ENCODE measurements at places on chromosomes 11 and 22. TPM values are rescaled to one million over a fixed set of nuclear protein-coding genes. Genes with fewer than 3 reads are reported as not detected.
A peak's percentile ranks its signal among the peaks of the same experiment; 100 is the strongest.

DNA sequence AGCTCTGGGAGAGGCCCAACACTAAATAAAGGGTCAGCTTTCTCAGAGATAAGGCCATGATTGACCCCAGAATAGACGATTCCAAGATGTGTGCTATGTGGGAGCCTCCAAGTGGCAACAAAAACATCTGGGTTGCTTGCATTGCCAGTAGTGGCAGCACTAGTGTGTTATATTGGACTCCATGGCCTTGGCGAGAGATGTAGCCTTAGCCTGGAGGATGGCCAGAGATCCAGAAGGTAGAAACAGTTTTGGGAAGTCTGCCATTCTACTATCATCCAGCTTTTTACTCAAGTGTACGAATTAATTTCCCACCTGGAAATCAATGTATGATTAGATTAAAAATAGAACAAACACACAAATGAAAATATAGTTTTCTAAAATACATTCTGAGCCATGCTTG, 3.0 kb downstream of the OR8D4 start:
- DNase-seq, result no peak

DNA sequence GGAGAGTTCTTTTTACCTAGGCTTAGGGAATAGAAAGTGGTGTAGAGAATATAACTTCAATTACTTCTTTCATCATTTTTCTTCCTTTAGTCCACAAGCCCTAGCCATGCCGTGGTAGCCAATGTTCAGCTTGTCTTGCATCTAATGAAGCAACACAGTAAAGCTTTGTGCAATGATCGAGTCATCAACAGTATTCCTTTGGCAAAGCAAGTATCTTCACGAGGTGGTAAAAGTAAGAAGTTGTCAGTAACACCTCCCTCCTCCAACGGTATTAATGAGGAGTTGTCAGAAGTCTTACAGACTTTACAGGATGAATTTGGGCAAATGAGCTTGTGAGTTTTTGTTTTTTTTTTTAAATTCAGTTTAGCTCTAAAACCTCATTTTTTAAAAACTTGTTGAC, 37.4 kb downstream of the CEP57 start:
- DNase-seq, result no peak

- DNase-seq, result no peak
Measured at GRCh38 chr11:96221244-96222070, 121.5 kb downstream of the MAML2 start.

DNA sequence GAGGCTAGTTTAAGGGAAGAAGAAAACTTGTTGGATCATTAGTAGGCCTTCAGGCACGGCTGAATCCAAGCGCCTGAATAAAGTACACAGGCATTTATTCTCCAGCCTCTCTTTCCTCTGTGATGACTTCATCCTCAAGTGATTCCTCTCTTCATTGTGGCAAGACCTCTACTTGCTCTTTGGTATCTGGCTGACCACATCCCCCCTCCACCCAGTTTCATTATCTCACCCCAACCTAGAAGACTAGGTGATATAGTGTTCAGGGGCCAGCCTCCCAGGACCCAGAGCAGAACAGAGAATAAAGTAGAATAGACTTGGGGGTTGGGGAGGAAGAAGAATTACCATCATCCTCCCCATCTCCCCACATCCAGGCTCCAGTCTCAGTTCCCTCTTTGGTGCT, 189.3 kb downstream of the MIAT start:
- no peak for DNase-seq

GRCh38 chr22:47739291-47740015, 977.0 kb downstream of the TBC1D22A start:
- DNase-seq, result no peak

Gene PTPRCAP
- 4.7 TPM for total RNA-seq

GRCh38 chr11:129864811-129865210, 30.6 kb downstream of the NFRKB start:
- DNase-seq, result no peak

- no peak for DNase-seq
Measured at GRCh38 chr11:75078233-75078632, 18.4 kb downstream of the OR2AT4 start.

Gene PYGM
- 48.6 TPM for total RNA-seq

Gene BARX2
- total RNA-seq, result not detected

DNA sequence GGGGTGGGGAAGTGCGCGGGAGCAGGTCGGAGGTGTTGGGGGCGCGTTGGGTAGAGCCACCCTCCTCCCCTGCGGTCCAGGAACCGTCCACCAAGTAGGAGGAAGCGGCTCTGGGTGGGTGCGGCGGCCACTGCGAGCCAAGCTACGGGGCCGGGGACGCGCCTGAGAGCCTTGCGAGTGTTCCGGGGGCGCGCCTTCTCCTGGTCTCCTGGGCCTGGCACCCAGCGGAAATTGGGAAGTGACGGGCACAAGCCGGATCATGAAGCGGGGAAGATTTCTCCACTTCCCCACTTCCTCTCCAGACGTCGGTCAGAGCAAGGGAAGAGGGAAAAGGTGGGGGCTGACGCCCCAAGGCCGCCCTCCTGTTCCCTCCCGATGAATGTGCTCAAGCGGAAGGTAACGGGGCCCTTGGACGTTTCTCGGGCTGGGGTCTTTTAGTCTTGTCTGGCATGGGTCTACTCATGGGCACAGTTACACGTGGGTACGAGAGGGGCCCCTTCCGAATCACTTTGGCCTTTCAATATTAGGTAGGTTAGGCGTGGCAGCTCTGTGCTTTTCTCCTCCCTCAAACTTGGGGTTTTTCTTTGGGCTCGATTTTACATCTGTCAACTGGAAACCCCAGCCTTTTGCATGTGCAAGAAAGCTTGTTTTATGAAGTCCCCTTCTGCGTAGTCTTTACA, 865 bp downstream of the RBM14 start:
- peak; percentile 82 for DNase-seq

- DNase-seq, result no peak
Measured at GRCh38 chr11:3906166-3906565, 50.7 kb downstream of the STIM1 start.

Gene OR8U1
- not detected for total RNA-seq

Gene CARD16
- 13.3 TPM for total RNA-seq

DNA sequence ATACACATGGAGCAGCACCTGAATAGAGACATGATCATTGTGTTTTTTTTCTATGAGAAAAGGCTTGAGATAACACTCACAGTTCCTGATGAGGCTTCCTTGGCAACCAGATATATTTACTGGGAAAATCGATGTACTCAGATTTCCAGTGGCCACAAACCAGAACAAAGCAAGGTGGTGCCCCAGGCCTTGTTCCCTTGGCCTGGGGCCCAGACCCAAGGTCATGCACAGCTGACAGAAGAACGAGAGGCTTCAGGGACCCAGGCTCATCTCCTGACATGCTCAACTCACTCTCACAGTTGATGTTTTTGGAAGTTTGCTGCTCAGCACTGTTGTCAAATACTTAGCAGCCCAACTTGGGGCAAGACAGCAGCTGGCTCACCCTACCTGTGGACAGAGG, 281.8 kb downstream of the NTM start:
- DNase-seq, result no peak

DNA sequence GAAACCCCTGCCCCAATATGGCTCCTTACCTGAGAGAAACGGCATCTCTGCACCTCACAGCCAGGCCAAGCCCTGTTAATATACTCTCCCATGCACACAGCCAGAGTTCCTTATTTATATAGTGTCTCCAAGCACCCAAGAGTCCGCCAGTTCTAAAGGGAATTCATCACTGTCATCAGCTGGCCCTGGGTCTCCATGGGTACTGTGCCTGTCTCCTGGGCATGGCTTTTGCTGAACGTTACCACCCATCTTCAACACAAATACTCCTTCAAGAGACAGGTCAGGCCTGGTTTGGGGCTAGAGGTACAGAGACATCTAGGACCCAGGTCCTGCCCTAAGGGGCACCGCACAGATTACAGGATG, 1.6 kb upstream of the ATG16L2 start:
- no peak for DNase-seq

DNA sequence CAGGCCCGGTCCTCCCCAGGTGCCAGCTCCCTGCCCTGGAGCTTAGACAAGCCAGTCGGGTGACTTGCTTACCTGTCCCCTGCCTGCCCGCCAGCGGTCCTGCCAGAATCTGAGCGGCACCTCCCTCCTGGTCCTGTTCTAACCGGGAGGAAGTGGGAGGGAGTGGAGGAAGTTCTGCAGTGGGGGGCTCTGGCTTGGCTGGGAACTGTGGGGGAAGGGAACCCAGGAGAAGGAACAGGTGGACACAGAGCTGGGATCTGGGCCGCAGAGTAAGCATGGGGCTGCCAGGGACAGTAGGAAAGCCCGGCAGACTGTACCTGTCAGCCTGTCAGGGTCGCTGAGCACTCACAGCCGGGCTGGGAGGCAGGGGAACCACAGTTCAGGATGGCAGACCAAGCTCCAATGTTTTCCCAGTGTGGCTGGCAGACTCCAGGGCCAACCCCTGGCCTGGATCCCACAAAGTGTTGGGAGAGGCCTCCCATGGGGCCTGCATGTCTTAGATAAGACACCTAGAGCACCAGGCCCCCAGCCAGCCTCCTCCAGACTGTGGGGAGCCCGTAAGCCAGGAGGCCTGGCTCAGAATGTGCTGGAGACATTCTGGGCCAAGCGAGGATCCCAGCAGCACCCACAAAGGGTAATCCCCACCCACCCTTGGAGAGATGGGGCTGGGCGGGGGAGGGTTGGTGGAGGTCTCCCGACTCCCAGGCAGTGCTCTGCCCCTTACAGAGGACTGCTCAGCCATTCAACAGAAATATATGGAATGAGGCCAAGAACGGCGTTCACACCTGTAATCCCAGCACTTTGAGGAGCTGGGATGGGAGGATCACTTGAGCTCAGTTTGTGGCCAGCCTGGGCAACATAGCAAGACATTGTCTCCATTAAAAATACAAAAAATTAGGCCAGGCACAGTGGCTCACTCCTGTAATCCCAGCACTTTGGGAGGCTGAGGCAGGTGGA, 2.3 kb downstream of the CYB5R3 start:
- DNase-seq, result peak; percentile 77

- no peak for DNase-seq
Measured at GRCh38 chr11:122803306-122803705, 35.0 kb upstream of the CRTAM start.

Gene SCUBE2
- 4.4 TPM for total RNA-seq

Gene PLXNB2
- 91.5 TPM for total RNA-seq

DNA sequence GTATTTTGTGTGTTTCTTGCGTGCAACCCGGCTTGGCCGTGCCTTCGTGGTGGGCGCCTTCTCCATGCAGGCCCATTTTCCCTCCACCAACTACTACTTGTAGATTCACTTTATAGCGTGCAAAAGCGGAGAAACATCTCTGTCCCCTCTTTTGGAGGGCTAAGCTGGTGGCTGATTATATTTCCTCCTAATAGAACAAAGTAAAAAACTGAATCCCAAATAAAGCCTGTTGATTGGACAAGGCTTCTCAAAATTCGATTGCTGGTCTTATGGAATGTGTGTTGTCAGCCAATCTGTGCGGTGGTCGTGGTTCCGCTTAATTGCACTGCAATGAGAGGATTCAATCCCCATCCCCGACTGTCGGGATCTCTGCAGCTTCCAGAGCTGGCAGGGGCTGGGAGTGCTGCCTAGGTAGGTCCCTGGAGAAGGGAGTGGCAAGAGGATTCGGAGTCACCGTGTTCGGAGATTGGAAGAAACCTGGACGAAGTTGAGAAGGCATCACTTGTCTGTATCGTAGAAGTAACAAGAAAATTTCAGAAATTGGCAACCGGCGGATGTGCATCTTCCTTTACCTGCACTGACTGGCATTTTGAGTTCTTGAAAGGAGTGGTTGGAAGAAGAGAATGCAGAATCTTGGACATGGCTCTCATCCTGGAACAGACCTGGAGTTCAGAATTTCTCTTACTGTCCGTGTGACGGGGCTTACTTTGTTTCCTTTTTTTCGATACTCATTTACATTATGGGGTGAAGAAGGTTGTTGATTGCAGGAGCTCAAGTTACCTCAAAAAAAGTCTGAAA, 1.1 kb downstream of the HMGXB4 start:
- DNase-seq, result no peak

DNA sequence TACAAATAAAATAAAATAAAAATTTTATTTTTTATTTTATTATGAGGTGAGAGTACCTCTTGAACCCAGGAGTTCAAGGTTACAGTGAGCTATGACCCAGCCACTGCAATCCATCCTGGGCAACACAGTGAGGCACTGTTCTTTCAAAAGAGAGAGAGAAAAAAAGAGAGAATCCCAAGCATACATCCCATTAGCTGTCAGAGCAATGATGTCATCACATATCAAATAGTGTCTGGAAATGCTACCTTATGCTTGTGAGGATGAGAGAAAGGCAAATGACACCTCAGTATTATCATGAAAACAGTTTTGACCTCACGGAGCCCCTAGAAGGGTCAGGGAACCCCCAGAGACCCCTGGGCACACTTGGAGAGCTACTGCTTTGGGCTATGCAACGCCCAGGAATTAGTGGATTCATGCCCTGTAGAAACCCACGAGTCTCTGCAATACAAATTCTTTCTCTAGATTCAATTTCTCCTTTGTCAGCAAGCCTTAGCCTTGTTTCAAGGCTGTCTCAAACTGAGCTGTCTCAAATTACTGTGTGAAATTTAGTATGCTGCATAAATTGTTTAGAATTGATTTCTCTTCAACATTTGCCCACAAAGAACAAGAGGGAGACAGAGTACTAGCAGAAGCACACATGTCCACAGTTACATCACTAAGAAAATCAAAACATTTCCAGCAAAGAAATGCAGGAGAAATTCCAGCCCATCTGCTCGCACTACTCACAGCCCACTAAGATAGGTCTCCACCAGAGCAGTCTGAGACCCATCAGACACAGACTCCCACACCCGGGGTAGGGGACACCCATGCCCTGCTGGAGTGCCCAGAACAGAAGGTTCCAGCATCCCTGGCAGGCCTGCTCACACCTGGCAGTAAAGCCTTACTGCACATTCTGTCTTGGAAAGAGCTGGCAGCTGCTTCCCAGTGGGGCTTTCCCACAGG, 18.1 kb downstream of the DGCR2 start:
- no peak for DNase-seq

GRCh38 chr11:26573896-26574295, 1.8 kb upstream of the MUC15 start:
- DNase-seq, result no peak

Gene GGTLC2
- not detected for total RNA-seq

DNA sequence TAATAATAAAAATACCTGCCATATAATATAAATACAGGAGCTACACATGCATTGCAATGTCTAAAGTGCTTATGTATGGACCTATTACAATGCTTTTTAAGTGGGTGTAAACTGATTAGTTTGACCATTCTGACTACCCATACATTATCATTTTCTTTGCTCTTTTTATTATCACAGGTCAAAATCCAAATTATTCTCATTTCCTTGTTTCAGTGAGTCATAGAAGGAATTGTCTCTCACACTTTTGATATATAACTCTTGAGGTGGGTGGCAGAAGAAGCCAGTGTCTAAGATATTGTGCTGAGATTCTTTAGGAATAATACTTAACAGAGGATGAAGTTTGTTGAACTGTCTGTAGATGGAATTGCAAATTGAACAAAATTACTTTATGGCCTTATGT, 35.6 kb downstream of the GAS2 start:
- DNase-seq, result no peak

GRCh38 chr11:96905143-96905542, 515.3 kb downstream of the JRKL start:
- no peak for DNase-seq

DNA sequence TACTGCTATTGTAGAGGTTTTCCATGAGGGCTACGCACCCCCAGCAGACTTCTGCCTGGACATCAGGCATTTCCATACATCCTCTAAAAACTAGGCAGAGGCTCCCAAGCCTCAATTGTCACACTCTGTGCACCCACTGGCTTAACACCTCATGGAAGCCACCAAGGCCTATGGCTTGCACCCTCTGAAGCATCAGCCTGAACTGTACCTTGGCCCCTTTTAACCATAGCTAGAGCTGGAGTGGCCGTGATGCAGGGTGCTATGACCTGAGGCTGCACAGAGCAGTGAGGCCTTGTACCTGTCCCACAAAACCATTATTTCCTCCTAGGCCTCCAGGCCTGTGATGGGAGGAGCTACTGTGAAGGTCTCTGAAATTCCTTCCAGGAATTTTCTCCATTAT, 33.9 kb downstream of the AAMDC start:
- no peak for DNase-seq

Data from left cardiac atrium (tissue), 4 donors.